Activated T-helper 1 cell treated with anti-CD3 and anti-CD28 coated beads, Interleukin-2, amount 50 U/mL, for 16 hours (primary cell): ENCODE measurements at places on chromosomes 12 and 14.

- no peak for DNase-seq
Observed at GRCh38 chr12:100404769-100405407, 48.0 kb downstream of the SLC17A8 start.

GRCh38 chr14:63909984-63910383 lies 57.2 kb downstream of the SYNE2 start:
- no peak for DNase-seq

- DNase-seq = no peak
Observed at GRCh38 chr14:36450550-36450949, 69.5 kb downstream of the NKX2-1 start.

- DNase-seq = no peak
Observed at GRCh38 chr14:21023174-21023573, 1.7 kb downstream of the NDRG2 start.

DNA sequence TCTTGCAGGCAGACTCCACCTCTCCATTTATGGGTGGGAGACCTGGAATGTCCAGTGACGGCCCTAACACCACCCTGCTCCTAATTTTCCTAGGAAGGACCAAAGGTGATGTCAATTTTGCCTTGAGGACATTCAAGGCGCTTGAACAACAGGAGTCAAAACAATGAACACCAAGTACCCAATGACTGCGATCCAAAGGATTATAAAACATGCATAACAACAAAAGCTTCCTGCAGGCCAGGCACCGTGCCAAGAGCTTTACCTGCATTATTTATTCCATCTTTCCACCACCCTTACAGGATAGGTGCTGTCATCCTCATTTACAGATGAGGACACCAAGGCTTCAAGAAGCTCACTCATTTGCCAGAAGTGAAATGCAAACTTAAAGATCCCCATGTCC lies 15.2 kb upstream of the FOXN3 start:
- DNase-seq = no peak

- DNase-seq = no peak
Observed at GRCh38 chr12:49138587-49138986, 7.4 kb upstream of the TUBA1B start.
